ENCODE measurements at places on chromosomes 1 and 21. TPM values are rescaled to one million over a fixed set of nuclear protein-coding genes. Genes with fewer than 3 reads are reported as not detected.

The GPR37L1 gene
- total RNA-seq: under 0.01 TPM

The PTPRC gene
- 18.6 TPM for total RNA-seq

The UTP11 gene
- 58.5 TPM for total RNA-seq

The NUF2 gene
- 0.36 TPM for total RNA-seq

The CR1L gene
- total RNA-seq: not detected

The PROK1 gene
- total RNA-seq: not detected

- DNase-seq: no peak
Observed at GRCh38 chr21:42429021-42429420, 25.3 kb downstream of the UBASH3A start.

DNA sequence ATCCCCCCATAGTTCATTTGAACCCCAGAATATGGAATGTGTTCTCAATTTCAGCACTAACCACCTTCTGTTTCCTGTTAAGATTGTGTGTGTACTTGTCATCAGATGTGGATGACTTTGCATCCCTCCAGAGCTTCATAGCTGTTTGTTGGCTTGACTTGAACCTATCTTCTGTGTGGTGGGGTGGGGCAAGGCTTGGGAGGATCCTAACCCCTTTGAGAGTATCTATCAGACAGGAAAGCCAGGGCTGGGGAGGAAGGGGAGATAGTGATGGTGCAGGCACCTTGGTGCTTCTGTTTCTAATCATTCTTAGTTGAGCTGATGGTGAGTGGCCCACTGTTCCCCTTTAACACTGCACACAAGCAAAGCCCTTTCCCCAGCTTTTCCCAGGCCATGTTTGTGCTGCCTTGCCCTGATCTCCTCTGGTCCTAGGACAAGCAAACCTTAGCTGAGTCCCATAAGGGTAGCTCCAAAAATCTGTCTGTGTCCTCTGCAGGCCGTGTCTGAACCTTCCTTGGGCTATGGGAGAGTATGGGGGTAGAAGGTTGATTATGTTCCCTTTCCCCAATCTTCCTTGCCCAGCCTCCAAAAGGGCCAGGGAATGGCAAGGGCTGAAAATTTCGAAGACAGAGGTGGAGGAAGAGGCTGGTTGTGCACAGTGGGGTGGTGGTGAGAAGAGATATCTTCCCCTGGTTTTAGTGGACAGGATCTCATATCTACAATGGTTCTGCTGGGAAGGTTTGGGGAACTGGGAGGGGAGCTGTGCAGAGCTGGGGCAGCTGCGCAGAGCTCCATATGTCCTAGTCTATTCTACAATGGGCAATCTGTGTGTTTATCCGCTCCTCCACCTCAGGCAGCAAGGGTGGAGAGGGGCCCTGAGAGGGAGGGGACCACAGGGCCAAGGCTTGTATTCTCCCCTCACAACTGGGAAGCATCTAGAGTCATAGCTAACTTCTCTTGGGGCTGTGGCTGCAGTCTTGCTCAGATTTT is 1.4 kb downstream of the NHLH1 start:
- no peak for DNase-seq

- no peak for DNase-seq
Observed at GRCh38 chr1:12159816-12160215, 7.0 kb upstream of the TNFRSF1B start.

- no peak for DNase-seq
Observed at GRCh38 chr1:29630756-29631155, 394.4 kb downstream of the PTPRU start.

DNA sequence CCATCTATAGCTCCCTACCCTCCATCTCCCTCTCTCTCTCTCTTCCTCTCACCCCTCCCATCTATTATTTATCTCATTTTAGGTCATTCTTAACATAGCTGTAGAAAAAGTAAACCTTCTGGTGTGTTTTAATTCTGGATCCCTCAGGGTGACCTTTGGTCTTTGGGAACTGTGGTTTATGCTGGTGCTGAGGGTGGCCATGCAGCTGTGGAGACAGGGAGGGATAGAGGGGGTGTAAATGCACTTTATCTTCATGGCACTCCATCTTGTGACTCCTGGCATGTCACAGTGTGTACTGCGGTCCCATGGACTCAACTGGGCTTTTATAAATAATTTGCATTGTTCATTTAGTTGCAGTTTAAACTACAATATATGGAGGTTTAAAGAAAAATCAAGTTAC is 50.2 kb upstream of the RUNX1 start:
- DNase-seq: no peak

DNA sequence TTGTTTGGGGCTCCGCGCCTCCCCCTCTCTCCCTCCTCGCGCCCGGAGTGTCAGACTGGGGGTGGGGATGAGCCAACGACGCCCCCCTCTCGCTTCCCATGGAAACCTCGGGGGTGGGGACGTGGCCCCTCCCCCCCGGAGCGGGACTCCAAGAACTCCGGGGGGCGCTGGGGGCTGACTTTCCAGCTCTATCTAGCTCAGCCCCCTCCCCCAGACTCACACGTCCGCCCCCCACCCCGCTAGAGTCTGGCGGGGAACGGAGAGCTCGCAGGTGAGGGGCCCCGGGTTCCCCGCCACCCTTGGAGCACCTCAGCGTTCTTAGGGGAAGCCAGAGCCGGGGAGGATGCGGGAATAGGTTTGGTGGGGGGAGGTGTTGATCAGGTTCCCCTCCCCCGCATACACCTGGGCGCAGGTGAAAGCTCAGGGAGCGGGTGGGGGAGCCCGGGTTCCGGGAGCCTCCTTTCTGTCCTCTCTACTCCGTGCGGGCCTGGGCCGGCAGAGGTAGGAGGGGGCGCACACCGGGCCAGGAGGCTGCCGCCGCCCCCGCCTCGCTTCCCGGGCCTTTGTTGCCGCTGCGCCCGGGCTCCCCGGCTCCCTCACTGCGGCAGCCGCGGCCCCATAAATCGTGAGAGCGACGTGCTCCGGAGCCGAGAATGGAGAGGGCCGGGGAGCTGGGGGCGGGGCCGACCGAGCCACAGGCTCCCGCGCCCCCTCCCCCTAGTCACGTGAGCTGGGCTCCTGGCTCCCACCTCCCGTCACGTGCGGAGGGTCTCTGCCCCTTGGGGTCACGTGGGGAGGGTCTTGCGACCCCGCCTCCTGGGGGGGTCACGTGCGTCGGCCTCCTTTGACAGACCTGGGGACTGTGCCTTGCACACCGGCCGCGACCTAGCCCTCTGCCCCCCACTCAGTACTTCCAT is 1.9 kb downstream of the EFNA3 start:
- peak; percentile 62 for DNase-seq

- no peak for DNase-seq
Observed at GRCh38 chr21:37793660-37794059, 122.6 kb downstream of the KCNJ6 start.

DNA sequence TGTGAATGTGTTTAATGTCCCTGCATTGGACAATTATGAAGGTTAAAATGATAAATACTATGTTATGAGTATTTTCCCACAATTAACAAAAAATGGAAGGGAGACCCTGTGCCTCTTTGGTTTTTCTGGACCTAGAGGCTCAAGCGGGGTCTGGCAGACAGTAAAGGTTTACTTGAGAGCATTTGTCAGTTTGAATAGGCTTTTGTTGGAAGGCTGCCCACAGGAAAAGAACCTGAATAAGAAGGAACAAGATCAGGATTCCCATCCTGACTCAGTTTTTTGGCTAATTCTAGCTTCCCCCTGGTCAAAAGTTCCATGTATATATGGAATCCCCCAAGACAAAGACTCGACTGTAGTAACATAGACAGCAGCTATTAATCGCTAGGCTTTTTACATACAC is 150.9 kb upstream of the JUN start:
- no peak for DNase-seq

DNA sequence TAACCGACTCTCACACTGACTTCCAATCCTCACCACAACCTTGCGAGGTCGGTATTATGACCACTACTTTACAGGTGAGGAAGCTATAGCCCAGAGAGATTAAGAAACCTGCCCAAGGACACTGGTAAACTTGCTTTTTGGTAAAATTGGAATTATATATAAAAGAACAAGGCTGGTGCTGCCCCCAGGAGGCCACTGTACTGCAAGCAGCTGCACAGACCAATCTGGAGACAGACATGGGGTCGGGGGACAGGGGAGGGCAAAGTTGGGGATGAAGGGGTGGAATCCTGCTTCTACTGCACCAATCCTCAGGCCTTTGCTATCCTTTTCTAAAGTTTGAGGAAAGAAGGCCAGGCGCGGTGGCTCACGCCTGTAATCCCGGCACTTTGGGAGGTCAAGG is 280.8 kb downstream of the SPATA17 start:
- no peak for DNase-seq

DNA sequence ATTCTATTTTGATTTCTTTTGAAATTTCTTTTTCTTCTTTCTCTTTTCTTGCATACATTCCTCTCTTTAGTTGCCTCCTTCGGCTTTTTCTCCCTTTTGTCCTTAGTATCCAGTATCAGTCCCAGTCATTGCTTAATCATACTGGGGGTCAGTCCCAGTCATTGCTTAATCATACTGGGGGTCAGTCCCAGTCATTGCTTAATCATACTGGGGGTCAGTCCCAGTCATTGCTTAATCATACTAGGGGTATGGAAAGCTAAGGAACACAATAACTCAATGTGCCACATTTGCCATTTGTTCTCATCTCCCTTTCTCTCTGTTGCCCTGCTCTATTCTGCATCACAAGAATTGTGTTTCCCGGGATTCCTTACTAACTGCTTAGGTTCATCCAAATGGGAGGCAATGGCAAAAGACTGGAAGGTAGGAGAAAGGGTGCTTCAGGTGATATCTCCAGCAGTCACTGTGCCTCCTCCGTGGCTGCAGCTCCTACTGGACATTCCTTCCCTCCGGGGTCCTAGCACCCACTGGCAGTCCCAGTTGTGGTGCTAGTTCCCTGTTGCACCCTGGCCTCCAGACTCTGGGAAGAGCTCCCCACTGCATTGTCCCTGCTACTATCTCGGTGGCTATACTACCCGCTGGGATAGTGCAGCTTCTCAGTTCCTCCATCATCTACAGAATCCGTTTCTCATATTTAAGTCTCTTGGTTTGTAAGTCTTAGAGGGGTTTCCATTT is 32.6 kb upstream of the LAMC1 start:
- no peak for DNase-seq

GRCh38 chr1:185373813-185374529 is 56.9 kb upstream of the IVNS1ABP start:
- no peak for DNase-seq

DNA sequence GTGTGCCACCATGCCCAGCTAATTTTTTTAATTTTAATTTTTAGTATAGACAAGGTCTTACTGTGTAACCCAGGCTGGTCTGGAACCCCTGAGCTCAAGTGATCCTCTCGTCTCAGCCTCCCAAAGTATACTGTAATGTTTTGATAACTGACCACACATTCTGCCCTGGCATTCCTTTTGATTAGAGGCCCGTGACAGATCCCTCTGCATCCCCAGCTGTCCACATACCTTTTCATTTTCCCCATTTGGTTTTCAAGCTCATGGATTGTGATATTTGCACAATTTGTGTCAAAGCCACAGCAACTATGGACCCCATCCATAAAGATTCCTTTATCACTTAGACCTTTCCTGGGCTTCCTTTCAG is 116.8 kb upstream of the ATP1A1 start:
- DNase-seq: no peak

DNA sequence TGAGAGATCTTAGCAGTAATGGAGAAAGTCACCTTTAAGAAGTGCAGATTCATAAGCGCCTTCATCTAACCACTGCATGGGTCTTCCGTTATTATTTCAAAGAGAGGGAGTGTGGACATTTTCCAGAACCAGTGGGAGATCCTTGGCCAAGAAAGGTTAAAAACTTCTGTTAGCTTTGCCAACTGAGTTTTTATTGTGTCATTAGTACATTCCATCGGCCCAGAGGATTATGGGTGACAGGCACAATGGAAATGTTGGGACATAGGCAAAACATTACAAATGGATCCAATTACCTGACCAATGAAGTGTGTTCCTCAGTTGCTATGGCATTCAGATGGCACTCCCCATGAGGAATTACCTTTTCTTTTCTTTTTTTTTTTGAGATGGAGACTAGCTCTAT is 115.5 kb downstream of the PPIAL4G start:
- no peak for DNase-seq

GRCh38 chr1:78641558-78641957 is 8.1 kb upstream of the IFI44 start:
- DNase-seq: no peak

DNA sequence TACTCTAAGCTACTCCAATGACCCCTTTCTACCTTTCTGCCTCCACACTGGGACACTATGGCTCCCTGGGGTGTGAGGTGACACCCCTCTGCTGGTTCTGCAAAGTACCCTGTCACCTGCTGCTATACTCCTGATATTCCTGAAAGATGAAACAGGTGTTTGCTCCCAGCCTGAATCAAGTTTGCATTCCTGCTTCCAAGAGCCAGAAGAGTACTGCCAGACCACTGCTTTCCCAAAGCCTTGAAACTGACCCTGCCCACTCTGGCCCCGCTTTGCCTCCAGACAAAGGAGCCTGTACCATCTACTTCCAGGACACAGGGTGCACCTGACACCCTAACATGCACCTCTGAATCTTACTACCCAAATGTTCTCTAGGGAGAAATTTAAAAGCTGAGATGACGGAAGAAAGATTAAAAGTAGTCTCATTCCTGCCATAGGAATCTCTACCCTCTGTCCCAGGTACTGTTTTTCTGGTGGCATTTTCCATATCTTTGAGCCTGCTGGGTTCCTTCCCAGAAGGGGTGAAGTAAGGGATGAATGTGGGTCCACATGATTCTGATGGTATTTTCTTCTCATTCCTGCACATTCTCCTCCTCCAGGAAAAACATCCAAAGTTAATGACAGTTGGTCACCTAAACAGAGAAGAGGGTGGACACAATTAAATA is 70.3 kb upstream of the DUSP10 start:
- no peak for DNase-seq

DNA sequence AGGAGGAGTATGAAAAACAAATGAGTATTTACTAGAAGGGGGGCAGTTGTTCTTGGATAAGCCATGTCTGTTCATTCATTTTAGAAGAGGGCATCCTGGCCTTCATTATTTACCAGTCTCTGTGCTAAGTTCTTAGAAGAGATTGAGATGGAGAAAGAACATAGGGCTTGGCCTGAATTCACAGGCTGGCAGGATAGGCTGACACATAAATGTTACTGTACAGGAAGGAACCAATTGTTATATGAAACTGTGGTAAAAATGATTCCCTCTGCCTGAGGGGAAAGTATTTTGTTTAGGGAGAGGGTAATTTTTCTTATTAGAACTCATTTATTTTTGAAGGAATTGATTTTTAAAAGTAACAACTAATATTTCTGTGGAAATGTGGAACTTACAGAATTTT is 99.5 kb downstream of the MAN1A2 start:
- DNase-seq: no peak

- no peak for DNase-seq
Observed at GRCh38 chr1:233479110-233479890, 134.6 kb upstream of the KCNK1 start.

GRCh38 chr1:234769284-234769985 is 159.5 kb upstream of the IRF2BP2 start:
- DNase-seq: no peak

- no peak for DNase-seq
Observed at GRCh38 chr1:93758842-93759515, 77.3 kb upstream of the BCAR3 start.

GRCh38 chr1:204077979-204078696 is 5.2 kb downstream of the SOX13 start:
- no peak for DNase-seq

All from sigmoid colon (tissue), 7 donors.